ENCODE measurements at places on chromosomes 6 and 20.
A peak's percentile ranks its signal among the peaks of the same experiment; 100 is the strongest.

DNA sequence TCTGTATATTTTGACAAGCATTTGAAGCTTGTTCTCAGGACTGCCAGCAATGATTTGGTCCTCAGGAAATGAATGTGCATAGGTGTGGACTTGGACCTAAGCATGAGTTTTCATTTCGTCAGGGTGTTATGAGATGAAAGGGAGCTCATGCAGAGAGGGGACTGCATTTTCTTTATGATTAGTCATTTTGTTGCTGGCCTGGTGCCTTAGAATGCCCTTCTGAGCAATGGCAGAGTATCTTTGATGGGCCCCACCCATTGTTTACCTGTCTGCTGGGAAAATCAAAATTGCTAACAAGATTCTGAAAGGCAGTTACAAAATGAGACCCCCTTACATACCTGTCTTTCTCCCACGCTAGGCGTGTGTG, 51.5 kb upstream of the MTHFD1L start:
- DNase-seq, result no peak

DNA sequence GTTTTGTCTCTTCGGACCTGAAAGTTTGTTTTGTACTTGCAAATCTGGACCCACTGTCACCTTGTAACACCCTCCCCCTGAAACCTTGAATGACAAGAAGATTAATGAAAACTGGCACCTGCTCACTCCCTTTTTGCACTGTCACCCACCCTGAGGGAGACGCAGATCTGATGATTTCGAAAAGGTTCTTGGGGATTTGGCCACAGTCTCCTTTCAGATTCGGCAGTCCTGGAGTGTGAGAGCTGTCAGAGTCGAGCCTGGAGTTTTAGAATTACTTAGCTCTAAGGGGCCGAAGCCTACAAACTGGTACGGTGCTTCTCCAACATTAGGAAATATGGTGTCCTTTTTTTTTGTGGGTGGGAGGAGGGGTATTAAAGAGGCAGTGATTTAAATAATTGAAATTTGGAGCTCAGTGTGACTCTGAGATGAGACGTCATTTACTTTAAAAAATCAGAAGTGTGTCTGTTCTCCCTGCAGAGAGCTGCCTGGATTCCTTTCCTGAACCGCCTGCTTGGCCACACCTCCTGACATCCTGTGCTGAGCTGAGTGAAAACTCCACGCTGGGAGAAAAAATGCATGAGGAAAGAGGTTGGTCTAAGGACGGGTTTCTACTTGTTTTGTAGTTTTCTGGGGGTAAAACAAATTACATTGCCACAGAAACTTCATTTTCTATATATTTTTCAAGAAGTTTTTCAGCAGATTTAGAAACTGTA, 447.0 kb upstream of the CDH4 start:
- no peak for DNase-seq

GRCh38 chr6:95240514-95240913, 336.8 kb upstream of the MANEA start:
- no peak for DNase-seq

GRCh38 chr20:9367746-9368145, 146.6 kb upstream of the LAMP5 start:
- DNase-seq, result peak; percentile 5

DNA sequence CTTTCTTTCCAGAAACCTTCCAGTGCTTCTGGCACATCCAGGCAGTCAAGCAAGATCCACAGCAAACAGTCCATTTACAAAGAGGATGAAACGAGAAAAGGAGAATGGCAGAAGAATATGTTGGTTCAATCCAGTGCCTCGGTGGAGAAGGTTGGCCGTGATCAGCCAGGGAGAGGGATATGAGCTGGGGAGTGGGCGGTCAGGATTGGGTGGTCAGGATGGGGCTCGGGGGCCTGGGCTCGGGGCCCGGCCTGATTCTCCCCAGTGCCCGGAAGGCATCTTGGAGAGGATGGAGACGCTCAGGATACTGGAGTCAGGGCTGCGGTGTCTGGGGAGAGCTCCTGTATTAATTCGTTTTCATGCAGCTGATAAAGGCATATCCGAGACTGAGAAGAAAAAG, 61.3 kb downstream of the EFCAB8 start:
- no peak for DNase-seq

- DNase-seq, result no peak
Measured at GRCh38 chr20:13231031-13231752, 10.1 kb downstream of the ISM1 start.

- no peak for DNase-seq
Measured at GRCh38 chr20:60016406-60016805, 58.2 kb downstream of the CDH26 start.

DNA sequence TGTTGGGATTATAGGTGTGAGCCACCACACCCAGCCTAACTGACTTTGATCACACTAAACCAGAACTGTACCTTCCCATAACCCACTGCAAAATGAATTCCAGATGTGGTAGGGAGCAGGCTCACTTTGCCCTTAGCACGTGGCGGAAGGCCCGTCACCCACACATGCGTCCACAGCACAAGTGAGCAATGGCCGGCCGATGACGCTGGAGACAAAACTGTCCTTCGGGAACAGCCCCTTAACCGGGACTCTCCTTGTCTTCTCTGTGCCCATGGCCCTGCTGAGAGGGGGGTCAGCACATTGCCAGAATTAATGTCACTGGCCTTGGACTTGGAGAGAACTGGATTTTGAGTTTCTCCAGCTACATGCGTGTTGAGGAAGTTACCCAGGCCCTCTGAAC, 107.2 kb downstream of the TOX2 start:
- DNase-seq, result no peak

GRCh38 chr6:56507517-56507916, 135.2 kb downstream of the DST start:
- DNase-seq, result no peak

DNA sequence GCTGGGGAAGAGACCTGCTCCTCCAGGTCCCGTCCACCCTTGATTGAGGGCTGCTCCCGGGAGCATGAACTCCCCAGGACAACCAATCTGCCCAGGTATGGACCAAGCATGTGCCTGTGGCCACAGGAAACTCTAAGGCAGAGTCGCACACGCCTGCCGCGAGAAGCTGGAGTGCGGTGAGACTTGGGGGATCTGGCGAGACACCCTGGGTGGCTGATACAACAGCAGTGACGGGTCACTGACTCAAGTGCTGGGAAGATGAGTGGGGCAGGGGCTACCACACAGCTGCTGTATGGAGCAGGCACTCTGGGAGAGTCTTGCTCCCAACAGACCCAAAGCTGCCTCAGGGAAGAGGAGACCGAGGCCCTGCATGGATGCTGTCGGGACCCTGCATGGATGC, 40.1 kb downstream of the BFSP1 start:
- DNase-seq, result no peak

GRCh38 chr20:61694682-61695081, 371.0 kb downstream of the TAF4 start:
- DNase-seq, result no peak

- peak; percentile 26 for DNase-seq
Measured at GRCh38 chr6:147065786-147066185, 138.4 kb upstream of the STXBP5 start.
